Stimulated activated CD8-positive, alpha-beta memory T cell treated with anti-CD3 and anti-CD28 coated beads, Interleukin-4, amount 100 ng/mL, for 24 hours (primary cell): ENCODE measurements at places on chromosomes 16 and 17.

DNA sequence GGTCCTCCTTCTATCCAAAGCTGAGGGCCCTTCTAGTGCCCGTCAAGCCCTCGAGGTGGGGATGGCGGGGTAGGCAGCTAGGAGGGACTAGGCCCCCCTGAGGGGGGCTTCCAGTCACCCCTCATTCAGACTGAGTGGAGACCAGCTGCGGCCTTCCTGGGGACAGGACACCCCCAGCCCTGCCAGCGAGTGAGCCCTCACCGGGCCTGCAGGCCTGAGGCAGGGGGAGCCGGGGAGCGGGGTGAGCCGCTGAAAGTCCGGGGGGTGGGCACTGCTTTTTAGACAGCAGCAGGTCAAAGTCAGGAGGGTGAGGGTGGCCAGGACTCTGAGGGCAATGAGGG lies 8.7 kb upstream of the KREMEN2 start:
- DNase-seq = no peak

DNA sequence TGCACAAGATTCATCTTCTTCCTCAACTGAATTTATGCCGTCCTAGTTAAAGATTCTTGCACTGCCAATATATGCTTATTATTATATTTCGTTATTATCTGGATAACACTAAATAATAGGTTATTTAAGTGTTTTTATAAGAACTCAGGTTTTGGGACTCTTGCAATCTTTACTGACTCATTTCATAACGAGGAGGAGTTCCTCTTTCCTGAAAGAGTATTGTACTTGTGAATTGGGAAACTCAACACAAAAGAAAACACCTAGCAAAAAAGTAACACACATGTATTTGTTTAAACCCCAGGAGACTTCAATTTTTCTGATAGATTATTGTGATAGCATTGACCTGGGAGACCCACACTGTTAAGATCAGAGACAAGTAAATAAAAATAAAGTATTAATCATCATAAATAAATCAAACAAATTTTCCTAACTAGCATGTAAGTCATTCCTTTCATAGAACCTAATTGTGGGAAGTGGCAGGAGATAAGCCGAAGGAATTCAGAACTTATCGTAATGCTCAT lies 505.8 kb downstream of the KCNJ2 start:
- no peak for DNase-seq

GRCh38 chr16:60748366-60748765 lies 1287.9 kb downstream of the CDH8 start:
- DNase-seq = no peak

DNA sequence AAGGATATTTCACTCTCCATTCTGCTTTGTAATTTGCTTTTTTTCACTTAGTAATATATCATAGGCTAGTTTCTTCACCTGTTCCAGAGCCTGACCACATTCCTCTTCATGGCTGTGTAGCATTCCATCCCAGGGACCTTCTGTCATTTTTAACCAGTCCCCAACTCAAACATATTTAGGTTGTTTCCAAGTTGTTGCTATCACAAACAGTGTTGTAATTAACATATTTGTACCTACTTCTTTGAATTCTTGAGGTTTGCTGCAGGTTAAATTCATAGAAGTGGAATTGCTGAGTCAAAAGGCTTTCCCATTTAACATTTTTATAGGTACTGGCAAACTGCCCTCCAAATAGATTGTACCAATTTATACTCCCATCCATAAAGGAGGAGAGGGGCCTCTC lies 65.1 kb upstream of the MED9 start:
- DNase-seq = no peak

- no peak for DNase-seq
Measured at GRCh38 chr16:5018793-5019192, 14.9 kb downstream of the NAGPA start.

DNA sequence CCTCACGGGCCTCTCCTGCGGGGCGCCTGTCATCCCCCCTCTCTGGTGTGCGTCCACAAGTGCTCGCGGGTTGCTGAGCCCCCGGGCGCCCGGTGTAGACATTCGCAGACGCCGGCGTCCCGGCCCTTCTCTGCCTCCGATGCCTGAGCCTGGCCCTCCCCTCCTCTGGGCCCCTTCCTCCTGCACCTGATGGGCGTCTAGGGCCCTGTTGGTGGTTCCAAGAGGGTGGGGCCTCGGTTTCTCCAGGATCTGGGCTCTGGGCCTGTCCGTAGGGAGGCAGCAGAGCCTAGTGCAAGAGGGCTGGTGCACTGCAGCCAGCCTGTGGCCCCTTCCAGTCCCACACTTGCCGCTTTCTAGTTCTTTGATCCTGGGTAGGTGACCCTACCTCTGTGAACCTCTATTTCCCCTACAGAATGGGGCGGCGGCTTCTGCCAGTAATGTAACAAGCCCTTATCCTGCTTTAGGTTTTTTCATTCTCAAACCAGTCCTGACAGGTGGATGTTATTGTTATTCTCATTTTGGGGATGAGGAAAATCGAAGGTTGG lies 623 bp downstream of the E4F1 start:
- no peak for DNase-seq

DNA sequence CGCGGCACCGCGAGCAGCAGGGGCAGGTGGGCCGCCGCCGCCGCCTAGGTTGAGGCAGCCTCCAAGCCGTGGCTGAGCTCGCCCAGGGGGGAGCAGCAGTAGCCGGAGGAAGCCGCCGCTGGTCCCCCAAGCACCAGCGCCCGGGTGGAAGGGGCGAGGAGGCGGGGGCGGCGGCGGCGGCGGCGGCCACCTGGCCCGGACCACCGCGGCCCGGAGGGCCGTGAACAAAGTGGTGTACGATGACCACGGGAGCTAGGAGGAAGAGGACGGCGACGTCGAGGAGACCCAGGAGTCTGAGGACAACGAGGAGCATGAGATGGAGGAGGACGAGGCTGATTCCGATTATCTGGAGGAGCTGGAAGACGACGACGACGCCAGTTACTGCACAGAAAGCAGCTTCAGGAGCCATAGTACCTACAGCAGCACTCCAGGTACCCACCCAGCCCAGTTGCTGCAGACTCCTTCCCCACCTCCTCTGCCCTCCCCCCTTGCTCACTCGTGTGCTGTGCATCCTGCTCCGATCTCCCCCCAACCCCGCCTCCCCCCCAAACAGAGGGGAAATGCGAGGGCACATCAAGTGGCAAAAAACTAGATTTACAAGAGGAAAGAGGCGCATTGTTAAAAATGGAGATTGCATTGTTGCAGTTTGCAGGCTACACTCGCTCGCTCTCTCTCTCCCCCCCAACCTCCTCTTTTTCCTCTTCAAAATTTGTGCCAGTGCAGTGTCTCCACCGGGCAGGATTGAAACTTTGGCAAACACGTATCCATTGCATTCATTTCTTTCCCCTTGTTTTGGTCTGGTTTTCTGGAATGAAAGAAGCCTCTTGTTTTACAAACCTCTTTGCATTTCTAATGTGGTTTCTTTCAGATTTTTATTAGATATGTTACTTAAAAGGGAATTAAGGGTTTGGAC lies 41.8 kb upstream of the AMZ2 start:
- no peak for DNase-seq

GRCh38 chr17:21131137-21131536 lies 4.4 kb downstream of the DHRS7B start:
- no peak for DNase-seq

DNA sequence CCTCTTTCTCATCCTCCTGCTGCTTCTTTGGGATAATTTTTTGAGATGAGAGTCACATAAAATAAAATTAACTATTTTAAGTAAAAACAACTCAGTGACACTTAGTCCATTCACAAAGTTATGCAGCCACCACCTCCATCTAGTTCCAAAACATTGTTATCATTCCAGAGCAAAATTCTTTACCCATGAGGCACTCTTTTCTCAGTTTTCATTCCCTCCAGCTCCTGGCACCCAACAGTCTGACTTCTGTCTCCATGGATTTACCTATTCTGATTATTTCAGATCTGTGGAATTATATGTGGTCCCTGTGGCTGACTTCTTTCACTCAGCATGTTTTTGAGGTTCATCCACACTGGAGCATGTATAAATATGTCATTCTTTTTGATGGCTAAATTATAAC lies 239.9 kb upstream of the DYNLRB2 start:
- DNase-seq = no peak

- DNase-seq = no peak
Measured at GRCh38 chr16:81329947-81330346, 15.2 kb downstream of the GAN start.

- DNase-seq = no peak
Measured at GRCh38 chr17:80986816-80987475, 4.7 kb upstream of the CHMP6 start.

DNA sequence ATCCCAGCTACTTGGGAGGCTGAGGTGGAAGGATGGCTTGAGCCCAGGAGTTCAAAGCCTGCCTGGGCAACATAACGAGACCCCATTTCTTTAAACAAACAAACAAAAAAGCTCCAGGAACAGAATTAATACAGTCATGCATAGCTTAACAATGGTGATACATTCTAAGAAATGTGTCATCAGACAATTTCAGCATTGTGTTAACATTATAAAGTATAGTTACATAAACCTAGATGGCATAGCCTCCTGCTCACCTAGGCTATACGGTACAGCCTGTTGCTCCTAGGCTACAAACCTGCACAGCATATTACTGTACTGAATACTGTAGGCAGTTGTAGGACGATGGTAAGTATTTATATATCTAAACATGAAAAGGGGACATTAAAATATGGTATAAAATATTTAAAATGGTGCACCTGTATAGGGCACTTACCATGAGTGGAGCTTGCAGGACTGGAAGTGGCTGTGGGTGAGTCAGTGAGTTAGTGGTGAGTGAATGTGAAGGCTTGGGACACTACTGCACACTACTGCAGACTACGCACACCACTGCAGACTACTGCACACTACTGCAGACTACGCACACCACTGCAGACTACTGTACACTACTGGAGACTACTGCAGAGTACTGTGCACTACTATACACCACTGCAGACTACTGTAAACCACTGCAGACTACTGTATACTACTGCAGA lies 74.6 kb downstream of the TMC6 start:
- DNase-seq = no peak

GRCh38 chr16:11130978-11131665 lies 124.9 kb downstream of the SOCS1 start:
- no peak for DNase-seq

DNA sequence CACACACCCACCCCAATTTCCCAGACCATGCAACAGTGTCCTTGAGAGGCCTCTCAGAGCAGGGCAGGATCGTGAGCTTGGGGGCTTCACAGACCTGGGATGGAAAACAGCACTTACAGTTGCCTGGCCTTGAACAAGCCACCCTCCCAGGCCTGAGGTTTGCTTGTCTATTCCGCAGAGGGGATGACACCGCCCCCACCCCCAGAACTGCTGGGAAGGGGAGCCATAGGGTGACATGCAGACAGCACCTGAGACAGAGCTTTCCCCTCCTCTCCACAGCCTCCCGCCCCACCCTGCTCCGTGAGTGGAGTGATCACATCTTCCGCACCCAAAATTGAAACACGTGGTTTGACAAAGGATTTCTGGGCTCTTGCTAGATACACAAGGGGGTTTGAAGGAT lies 131.5 kb upstream of the TNRC6C start:
- no peak for DNase-seq

DNA sequence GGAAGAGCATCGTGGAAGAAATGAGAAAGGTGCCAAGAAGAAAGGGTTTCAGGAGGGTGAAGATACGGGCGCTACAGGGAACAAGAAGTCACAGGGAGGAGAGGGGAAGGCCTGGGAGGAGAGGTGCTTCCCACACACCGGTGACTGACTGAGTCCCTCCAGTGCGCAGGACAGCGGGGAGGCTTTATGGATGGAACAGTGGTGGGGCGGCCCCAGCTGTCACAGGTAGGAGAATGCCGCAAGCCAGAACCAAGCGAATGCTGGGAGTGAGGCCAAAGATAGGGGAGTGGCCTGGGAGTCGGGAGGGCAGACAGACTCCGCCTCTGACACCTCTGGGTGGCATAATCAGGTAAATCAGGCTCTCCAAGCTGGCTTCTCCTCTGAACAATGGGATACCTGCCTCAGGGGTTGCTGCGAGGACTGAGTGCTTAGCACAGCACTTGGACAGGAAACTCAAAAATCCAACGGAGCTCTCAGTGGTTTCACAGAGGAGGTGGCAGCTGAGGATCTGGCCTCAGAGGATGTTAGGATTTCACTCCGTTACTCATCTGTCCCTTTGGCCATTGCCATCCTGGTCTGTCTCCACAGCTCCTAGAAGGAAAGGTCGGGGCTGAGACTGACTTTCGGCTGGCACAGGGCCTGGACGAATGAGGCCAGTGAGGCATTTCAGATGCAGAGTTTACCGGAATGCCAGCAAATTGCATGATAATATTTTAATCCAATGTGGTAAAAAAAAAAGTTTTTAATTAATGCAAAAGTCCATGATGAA lies 717 bp upstream of the CNP start:
- peak; percentile 51 for DNase-seq

- no peak for DNase-seq
Measured at GRCh38 chr16:68083861-68084503, 1.2 kb upstream of the NFATC3 start.

GRCh38 chr16:56897026-56897799 lies 32.2 kb downstream of the SLC12A3 start:
- no peak for DNase-seq
